RPMI7951 (cell line): ENCODE measurements at places on chromosomes 6 and 20. TPM values are rescaled to one million over a fixed set of nuclear protein-coding genes. Genes with fewer than 3 reads are reported as not detected.

GRCh38 chr6:95321126-95321525 is 256.2 kb upstream of the MANEA start:
- no peak for DNase-seq

- DNase-seq = no peak
These were observed 158.4 kb downstream of the LY86 start for GRCh38 chr6:6746970-6747338.

- DNase-seq = no peak
These were observed 43.9 kb downstream of the SCML4 start for GRCh38 chr6:107780226-107780625.

GRCh38 chr20:4161401-4162251 is 146.3 kb upstream of the RNF24 start:
- DNase-seq = no peak

DNA sequence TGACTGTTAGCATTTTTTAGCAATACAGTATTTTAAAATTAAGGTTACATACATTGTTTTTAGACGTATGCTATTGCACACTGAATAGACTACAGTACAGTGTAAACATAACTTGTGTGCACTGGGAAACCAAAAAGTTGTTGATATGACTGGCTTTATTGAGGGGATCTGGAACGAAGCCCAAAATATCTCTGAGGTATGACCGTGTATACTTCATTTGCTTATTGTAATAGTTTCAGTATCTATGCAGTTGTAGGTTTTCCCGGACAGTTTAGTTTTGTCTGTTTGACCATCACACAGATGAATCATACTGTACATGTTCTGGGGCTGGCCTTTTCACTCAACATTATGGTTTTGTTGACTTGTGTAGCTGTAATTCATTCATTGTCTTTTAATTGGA is 6.9 kb upstream of the ZBTB12 start:
- DNase-seq = peak; percentile 45

- no peak for DNase-seq
These were observed 32.1 kb downstream of the TGM3 start for GRCh38 chr20:2327620-2328555.

- DNase-seq = no peak
These were observed 20.9 kb downstream of the DLL1 start for GRCh38 chr6:170269846-170270541.

GRCh38 chr20:64238115-64238825 is 17.3 kb upstream of the PCMTD2 start:
- no peak for DNase-seq

GRCh38 chr6:158955255-158955654 is 44.7 kb downstream of the RSPH3 start:
- DNase-seq = no peak

- no peak for DNase-seq
These were observed 4.0 kb downstream of the PREP start for GRCh38 chr6:105398859-105399258.

- no peak for DNase-seq
These were observed 175.9 kb upstream of the GJE1 start for GRCh38 chr6:141956868-141957267.

- peak; percentile 49 for DNase-seq
These were observed 201.9 kb upstream of the PMEPA1 start for GRCh38 chr20:57911512-57912226.

DNA sequence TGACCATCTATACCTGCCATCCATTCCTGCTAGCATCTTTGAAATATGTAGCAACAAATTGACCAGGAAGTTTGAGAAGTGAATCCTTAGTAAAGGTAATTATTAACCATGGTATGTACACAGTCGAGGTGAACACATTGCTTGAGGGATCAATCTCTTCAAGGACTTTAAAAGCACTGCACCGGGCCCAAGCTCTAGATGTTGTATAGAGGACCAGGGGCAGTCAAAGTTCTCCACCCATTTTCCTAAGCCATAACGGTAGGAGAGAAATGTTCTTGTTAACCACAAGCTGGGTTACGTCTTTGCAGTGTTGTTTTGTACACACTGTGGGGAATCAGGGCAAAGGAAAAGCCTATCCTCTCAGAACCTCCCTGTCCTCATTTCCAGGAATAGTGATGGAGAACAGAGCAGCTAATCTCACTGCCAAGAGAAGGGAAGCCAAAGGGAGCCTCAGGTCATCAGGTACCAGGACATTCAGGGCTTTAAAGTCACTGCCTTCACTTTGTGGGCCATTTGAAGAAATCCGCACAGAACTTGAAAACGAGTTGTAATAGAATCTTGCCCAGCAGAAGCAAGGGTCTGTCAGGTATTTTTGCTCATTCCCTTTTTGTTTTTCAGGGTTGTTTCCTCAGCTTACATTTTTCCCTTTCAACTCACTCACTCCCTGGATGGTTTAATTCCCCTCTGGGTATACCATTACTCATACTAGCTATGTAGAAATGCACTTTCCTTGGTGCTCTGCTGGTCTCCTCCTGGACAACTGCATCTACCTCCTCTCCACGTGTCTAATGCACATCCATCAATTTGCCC is 5.3 kb upstream of the PM20D2 start:
- DNase-seq = no peak

- DNase-seq = peak; percentile 87
These were observed 677.4 kb upstream of the CITED2 start for GRCh38 chr6:140051521-140052512.

DNA sequence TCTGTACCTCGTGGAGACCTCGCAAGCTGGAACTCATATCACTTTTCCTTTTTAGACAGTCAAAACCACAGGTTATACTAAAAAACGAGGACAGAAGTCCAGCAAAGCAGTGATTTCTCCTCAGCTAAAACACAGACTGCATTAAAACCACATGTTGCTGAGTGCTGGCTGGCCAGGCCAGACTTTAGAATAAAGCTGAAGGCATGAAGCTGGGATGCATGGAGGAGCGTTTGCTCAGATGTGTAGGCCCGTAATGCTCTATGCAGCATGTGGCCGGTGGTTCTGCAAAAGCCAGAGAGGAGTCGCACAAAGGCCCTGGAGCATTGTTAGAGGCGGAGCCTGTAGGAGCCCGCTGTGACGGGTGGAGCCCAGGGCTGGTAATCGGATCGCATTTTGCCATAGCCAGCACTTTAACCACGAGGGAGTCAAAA is 83.6 kb downstream of the SMOC2 start:
- no peak for DNase-seq

- no peak for DNase-seq
These were observed 214.9 kb downstream of the DOK5 start for GRCh38 chr20:54690323-54690722.

GRCh38 chr20:57546956-57547649 is 13.8 kb upstream of the PCK1 start:
- no peak for DNase-seq

GRCh38 chr6:5547556-5547955 is 286.2 kb downstream of the FARS2 start:
- no peak for DNase-seq

- DNase-seq = no peak
These were observed 40.5 kb upstream of the MPC1 start for GRCh38 chr6:166423051-166423745.

DNA sequence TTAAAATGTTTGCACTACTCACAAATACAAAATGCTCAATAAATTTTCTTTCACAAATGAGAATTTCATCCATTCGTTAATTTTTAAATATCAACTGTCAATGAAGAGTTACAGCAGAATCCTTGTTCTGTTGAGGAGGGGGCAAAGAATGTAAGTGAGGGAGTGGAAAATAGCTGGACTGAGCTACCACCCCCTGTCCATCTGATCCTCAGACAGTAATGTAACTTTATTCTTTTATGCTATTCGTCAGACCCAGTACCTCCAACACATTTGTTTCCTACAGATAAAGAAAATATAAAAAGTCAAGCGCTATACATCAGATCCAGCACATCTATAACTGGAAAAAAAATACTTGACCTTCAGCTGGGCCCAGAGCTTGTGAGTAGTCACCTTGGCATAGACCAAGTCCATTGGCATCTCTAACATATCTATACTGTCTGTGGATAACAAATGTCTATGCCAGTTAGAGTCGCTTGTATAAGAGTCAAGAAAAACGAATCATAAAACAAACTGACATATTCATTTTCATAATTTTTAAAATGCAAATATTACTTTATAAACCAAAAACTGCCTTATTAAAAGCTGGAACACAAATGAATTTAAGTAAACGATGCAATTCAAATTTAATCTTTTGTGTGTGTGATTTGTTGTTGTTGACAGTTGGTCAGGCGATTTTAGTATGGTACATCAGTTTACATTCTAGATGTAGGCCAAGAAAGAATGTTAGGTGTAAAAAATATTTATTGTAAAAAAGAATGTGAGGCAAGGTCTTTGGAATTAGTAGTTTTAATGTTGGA is 57.2 kb upstream of the HFE start:
- peak; percentile 31 for DNase-seq

DNA sequence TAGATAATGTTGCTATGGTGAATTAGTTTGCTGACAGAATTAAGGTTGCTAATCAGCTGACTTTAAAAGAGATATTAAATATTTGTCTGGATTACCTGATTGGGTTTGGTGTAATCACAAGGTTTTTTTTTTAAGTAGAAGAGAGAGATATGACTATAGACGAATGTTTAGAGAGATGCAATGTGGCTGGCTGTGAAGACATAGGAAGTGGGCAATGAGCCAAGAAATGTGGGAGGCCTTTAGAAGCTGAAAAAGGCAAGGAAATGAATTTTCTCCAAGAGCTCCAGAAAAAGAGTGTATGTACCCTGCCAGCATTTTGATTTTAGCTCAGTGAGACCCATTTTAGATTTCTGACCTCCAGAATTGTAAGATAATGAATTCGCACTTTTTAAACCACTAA is 598.3 kb downstream of the PKHD1 start:
- no peak for DNase-seq

DNA sequence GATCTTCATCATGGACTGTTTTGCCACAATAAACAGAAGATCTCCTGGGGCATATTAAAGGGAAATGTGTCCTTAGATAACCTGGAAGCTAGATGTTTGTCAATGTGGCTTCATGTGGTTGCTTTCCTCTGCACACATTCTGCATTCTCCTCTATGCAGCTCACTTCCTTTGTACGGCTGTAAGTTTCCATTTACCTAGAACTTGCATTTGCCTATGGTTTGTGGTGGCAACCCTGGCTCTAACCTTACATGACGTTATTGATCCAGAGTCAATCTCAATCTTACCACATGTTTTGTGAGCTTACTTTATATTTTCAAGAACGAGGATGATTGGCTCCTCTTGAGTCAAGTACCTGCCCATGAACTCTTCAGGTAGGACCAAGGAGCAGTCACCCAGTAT is 863.1 kb downstream of the MAFB start:
- peak; percentile 99 for DNase-seq

DNA sequence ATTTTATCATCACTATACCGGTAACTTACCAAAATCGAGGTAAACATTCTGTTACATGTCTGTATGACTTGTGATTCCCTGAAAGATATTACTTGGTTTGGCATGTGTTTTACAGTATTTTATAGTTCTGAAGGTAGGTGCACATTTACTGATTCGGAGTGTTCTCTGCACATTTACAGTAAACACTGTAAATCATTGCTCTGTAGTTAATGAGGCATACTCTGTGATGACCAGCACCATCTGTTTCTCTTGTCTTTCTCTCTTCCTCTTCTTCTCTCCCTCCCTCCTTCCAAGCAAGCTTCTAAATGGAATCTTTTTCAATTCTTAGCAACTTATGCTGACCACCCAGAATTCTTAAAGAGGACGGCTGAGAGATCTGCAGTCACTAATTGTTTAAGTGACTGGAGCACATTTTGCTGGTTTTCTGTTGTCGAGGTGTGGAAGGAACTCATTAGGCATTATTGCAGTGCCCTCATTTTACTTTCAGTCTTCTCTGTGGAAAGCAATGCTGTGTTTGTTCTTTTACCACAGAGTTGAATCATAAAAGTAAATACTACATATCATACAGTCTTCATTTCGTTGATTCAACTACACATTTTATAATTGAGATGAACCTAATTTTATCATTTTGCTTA is 126.5 kb downstream of the UTRN start:
- peak; percentile 23 for DNase-seq

- no peak for DNase-seq
These were observed 19.6 kb downstream of the CYB5R4 start for GRCh38 chr6:83878902-83879644.

GRCh38 chr6:162940426-162940825 is 212.7 kb downstream of the PACRG start:
- DNase-seq = peak; percentile 24

DNA sequence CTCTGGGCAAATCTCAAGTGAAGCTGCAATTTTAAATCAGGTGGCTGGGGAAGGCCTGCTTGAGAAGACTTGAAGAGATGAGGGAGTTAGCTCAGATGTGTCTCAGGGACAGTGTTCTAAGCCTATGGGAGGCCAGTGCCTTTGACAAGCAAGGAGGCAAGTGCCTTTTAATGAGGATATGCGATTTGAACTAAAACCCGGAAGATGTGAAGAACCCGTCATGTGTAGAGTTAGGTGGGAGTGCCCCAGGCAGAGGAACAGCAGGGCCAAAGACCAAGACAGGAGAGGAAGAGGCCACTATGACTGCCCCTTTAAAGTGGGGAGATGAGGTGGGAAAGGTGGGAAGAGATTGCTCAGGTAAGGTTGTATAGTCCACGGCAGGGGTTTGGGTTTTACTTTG is 71.9 kb downstream of the SLX4IP start:
- no peak for DNase-seq

GRCh38 chr6:159357211-159357915 is 188.2 kb downstream of the FNDC1 start:
- no peak for DNase-seq

DNA sequence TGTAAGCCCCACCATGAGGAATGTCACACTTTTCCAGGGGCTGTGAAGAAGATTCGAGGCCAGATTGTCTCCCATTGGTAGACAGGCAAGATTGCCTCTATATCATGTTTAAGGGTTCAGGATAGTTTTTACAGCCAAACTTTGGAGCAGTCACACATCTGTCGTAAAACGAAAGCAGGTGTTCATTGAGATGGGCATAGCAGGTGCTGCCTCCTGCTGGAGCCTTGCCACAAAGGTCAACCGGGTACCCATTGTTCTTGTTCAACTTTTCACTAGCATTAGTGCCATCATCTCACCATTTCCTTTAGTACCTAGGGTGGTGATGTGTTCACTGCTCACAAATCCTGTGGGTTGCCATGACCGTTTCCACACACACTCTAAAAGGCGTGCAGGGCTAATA is 198.3 kb downstream of the HTR1B start:
- DNase-seq = no peak

Gene COMMD7
- total RNA-seq = 60.2 and 75.8 TPM in 2 replicates

Gene AKIRIN2
- total RNA-seq = 14.1 and 17.3 TPM in 2 replicates

Gene ME1
- 18.8 and 18.9 TPM in 2 replicates for total RNA-seq

Gene PCIF1
- total RNA-seq = 11.5 and 13.6 TPM in 2 replicates

Gene BCAS1
- under 0.01 TPM in 1 of 2 replicates, not detected in the other for total RNA-seq

Gene SCRT2
- not detected in 2 replicates for total RNA-seq

Gene BPIFB2
- total RNA-seq = not detected in 2 replicates

Gene ARG1
- total RNA-seq = not detected in 2 replicates

Gene PI16
- total RNA-seq = not detected in 2 replicates

Gene CCN6
- 0.24 TPM in 1 of 2 replicates, not detected in the other for total RNA-seq

Gene COL9A3
- 4.1 and 5.9 TPM in 2 replicates for total RNA-seq

Gene RAET1G
- total RNA-seq = 9.9 and 13.4 TPM in 2 replicates

Gene SLC12A5
- 0.96 TPM in 1 of 2 replicates, not detected in the other for total RNA-seq

Gene SYNJ2
- 47.8 and 50.3 TPM in 2 replicates for total RNA-seq
